HS-27A (cell line): ENCODE measurements at places on chromosomes 5 and 9.

DNA sequence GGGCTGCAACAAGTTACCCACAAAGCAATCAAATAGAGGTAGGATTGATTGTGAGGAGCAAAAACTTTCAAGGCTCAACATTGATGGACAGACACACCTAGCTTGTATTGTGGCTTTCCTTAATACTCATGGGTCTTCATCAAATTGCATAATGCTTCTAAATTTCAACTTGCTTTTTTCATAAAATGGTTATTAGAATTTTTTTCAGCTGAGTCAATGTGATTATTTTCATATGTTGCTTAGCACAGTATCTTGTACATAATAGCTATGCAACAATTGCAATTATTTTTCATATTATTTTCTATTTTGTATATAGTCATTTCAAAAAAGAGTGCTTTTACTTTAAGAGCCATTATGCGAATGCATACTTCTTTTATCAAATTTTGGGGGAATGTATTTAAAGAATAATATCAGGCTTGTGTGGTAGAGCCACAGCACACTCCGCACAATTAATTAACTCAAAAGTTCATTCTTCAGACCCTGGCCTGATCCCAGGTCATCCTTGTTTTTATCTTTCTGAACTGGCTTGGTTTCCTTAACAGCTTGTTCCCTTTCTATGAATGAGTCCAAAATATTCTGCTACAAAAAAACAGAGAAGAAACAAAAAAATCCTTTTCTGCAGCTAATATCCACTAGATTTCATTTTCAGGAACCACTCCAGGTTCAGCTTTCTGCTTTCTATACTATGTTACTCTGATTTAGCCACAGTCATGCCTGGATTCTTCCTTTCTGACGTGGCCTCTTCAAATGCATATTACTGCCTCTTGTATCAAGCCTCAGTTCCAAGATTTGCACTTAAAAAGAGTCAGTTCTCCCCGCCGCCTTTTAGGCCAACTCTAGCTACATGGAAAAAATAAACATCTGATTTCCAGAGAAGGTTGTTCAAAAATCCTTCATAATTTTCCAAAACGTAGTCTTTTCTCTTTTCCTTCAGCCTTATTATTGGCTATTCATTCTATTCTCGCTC, 45.3 kb upstream of the CDH9 start:
- no peak for DNase-seq

DNA sequence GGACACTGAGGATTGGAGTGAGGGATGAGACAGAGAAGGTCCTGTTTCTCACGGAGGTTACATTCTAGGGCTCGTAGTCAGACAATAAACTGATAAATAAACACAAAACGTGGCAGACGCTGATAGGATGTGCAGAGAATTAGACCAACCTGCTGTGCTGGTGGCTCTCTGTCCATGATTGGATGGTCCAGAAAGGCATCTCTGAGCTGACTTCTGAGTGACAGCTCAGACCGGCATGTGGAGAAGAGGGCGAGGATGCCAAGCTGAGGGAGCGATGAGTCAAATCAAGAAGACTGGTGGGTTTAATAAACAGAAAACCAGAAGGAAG, 132.3 kb upstream of the TAF11L2 start:
- DNase-seq, result no peak

DNA sequence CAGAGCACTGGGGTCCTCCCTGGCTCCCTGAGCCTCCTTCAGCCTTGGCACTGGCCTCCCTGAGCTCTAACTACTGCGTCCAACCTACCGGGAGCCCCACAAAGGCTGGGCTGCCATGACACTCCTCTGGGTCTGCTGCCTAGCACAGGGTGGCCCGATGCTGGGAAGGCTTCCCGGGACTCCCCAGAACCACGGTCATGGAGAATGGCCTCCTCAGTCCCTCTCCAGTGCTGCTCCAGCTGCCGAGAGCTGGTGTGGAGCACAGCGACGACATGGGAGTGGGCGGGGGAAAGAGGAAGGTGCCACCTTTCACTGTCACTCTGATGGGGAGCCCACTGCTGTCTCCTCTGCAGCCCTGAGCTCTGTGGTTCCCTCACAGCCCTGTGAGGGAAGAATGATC, 61.5 kb upstream of the RNF130 start:
- DNase-seq, result no peak

DNA sequence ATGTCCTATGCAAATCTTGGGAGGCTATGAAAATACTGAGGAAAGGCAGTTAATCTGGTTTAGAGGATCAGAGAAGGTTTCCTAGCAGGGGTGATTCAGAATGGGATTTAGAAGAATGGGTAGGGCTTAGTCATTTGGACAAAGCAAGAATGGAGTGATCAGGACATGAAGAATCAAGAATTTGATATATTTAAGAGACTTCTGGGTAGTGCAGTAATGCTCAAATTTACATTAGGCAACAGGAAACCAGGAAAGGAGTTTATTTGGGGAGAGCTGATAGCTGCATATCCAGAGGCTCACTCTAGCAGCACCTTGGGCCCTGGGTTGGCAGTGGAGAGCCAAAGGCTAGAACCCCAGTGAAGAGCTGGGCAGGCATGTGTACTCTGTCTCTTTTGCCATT, 78.9 kb upstream of the PAPPA start:
- no peak for DNase-seq

DNA sequence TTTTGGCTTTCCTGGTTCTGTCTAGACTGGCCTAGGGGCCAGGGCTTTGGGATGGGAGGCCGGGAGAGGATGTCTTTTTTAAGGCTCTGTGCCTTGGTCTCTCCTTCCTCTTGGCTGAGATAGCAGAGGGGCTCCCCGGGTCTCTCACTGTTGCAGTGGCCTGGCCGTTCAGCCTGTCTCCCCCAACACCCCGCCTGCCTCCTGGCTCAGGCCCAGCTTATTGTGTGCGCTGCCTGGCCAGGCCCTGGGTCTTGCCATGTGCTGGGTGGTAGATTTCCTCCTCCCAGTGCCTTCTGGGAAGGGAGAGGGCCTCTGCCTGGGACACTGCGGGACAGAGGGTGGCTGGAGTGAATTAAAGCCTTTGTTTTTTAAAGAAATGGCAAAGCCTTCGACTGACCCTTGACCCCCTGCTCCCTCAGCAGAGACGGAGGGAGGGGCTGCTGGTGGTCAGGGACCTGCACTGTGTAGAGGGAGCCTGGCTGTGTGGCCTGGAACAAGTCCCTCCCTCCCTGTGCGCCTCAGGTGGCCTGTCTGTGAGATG, 11.1 kb downstream of the FPGS start:
- DNase-seq, result no peak

GRCh38 chr5:135319928-135320606, 79.0 kb downstream of the MACROH2A1 start:
- DNase-seq, result no peak
